NCI-H1694 (cell line): ENCODE measurements at places on chromosomes 6 and 20.

DNA sequence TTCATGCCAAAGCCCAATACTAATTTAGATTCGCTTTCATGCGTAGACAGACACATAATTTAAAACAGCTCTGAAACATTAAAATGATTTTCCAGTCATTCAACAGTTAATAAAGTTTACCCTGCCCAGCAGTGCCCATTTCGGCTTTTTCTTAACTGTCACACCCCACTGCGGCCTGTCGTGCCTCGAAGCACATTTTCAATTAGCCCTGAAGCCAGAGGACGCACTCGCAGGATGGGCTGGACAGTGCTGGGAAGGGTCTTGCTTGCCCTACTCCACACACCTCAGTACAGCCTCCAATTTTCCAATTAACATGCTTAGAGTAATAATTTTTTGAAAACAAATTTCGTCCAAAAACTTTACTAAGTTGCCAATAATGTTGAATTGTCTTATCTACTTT is 35.3 kb downstream of the TAF4 start:
- no peak for DNase-seq

- peak; percentile 22 for DNase-seq
Observed at GRCh38 chr6:148177589-148178233, 164.9 kb upstream of the SASH1 start.

GRCh38 chr20:22490287-22491193 is 93.8 kb downstream of the FOXA2 start:
- no peak for DNase-seq

DNA sequence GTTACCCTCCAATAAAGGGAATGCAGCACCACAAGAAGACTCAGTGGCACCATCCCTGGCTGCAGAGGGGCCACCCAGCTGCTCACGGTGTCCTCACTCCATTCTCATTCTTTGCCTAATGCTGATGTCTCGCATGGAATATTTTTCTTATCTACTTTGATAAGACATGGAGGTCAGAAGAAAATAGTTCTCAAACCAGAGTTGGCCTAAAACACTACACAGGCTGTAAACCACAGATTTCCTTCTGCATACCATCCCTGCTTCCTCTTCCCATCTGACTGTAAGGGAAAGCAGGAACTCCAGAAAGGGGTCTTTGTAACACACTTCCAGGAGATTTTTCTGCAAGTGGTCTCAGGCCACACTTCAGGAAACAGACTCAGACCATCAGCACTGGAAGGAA is 43.1 kb upstream of the CD93 start:
- no peak for DNase-seq

DNA sequence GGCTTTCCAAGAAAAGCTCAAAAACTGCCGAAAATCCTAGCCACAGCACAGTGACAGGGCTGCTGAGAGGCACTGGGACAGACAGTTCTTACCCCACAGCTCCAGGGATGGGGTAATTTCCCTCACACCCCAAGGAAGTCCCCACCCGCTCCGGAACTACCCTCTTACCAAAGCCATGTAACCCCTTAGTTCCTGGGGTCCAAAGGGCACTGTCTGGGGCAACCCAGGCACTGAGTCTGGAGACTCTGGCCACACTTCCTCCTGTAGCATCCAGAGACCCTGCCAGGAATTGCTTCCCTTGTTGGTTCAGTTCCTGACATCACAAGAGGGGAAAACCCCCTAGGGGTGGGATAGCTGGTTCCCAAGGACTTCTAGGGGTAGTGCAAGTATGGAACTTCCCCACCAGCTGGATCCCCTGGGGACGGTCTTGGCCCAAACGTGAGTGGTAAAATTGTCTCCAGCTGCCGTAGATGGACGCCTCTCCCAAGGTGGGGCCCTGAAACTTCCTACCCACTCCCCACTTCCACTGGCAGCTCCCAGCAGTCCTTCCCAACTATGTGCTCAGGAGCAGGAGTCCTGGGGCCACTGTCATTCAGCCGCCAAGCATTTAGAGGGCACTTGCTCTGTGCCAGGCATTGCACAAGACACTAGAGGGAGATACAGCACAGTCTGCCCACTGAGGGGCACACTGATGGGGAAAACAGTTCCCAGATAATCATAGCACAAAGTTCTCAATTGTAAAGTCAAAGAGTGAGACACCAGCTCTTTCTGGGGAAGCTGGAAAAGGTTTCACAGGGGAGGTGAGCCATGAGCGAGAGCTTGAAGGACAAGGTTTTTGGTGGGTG is 17.2 kb upstream of the HCK start:
- no peak for DNase-seq

DNA sequence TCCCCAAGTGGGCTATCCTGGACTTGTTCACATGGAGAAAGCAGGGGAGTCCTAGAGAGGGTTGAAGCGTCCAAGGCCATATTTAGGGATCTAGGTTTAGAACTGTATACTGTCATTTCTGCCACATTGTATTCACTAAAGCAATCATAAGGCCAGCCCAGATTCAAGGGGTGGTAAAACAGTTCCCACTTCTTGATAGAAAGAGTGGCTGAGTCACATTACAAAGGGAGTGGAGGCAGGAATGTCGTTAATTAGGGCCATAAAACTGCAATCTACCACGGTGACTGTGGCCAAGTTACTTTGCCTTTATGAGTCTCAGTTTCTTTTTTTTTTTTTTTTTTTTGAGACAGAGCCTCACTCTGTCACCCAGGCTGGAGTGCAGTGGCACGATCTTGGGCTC is 7.4 kb upstream of the UBR2 start:
- DNase-seq: no peak

DNA sequence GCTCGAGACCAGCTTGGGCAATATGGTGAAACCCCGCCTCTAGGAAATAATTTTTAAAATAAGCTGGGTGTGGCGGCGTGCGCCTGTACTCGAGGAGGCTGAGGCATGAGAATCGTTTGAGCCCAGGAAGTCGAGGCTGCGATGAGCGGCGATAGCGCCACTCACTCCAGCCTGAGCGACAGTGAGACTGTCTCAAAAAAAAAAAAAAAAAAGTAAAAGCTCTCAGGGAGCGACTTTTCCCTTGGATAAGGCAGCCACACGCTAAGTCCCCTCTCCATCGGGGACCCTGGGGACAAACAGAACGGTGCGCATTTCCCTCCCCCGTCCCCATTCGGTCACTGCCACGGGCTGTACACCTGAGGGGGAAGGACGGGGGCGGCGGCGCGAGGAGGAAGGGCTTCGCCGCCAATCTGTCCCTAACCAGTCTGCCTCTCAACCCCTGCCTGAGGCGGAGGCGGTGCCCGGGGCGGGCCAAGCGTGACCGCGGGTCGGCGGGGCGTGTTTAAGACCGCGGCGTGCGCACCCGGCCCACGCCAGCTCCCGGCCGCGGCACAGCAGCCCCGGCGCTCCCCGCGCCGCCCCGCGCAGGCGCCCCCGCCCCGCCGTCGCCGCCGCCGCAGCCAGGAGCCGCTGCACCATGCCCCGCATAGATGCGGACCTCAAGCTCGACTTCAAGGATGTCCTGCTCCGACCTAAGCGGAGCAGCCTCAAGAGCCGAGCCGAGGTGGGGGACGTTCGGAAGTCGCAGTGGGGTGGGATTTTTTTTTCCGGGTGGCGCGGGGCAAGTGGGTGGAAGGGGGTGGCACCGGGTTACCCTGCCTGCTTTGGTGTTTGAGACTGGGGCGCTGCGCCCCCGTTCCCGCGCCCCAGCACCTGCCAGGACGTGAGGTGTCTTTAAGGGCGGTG is at the start of gene GMPR:
GMPR (plus strand) TSS at position 531 of the 906 bp plus-strand sequence; CDS start at position 638, 107 bp downstream.
- no peak for DNase-seq

GRCh38 chr20:41956338-41957074 is 338.3 kb upstream of the CHD6 start:
- no peak for DNase-seq

DNA sequence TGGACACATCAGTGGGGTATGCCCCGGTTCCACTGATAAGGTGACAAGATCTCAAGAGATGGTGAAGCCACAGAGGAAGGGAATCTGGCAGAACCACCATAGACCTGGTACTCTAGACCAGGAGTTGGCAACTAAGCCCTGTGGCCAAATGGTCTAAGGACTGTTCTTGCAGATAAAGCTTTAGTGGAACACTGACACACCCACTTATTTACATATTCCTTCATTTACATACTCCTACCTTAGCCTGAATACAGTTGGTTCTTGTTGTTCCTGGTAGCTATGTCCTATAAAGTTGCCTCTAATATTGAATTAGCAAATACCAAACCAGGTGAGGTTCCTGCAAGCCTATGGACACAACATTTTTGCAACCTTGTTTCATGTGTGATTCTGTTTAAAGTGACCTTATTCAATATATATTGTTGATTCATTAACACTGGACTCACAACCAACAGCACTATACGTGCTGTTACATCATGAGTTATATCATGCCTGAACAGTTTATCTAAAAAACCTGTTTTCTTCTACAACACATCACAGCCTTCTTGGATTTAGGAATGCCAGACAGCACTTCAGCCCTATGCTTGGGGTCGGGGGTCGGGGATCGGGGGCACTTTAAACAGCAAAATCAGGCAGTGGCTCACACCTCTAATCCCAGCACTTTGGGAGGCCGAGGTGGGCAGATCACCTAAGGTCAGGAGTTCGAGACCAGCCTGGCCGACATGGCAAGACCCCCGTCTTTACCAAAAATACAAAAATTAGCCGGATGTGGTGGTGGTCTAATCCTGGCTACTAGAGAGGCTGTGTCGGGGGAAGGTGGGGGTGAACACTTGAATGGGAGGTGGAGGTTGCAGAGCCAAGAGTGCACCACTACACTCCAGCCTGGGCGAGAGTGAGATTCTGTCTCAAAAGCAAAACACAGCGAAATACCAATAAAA is 2.5 kb downstream of the CCDC167 start:
- DNase-seq: no peak

- no peak for DNase-seq
Observed at GRCh38 chr20:32159766-32160221, 47.7 kb downstream of the PLAGL2 start.

DNA sequence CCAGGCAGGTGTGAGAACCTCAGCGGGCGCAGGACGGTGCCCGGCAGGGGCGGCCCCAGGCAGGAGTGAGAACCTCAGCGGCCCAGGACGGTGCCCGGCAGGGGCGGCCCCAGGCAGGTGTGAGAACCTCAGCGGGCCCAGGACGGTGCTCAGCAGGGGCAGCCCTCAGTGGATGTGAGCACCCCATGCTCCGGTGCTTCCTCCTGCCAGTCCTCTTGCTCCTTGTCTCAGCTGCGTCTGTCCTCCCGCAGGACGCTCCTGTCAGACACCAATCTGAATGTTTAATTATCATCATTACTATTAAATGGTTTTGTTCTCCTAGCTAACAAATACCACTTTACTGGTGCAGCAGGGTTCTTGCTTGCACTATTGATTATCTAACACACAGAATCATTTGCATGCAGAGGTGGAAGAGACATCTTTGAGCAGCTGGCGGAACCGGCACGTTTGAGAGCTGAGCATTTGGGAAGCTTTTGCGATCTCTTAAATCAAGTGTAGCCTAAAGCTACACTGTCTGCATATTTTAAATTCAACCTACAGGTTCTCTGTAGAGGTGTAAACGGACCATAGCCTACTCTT is 39.4 kb upstream of the DACT2 start:
- DNase-seq: no peak

DNA sequence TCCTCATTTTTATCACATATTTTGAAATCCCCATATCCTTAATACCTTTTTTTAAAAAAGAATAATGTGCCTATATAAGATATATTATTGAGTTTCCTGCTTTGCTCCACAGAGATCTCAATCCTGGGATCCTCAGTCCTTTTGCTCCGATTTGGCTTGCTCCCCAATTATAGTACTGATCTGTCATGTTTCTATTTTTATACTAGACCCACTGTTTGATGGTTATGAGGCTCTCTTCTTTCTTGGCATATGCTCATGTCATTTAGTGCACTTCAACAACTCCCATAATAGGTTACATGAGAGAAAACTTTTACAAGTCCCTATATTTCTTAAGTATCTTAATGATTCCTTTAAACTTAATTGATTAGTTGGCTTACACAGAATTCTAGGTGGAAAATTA is 958.5 kb upstream of the EPHA7 start:
- no peak for DNase-seq

DNA sequence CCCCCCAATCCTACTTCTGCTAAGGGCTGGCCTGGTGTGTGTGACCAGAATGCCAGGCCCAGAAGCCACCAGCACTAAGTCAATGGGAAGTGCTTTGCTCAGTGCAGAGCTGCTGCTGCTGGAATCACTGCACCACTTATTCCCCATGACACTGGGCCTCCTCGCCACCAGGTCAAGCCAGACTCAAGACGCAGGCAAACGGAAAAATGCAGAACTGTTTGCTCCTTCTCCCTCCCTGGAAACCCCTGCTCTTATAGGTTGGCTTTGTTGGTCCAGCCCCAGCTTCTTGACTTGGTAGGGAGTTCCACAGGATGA is 121.9 kb downstream of the PHACTR3 start:
- DNase-seq: no peak

- no peak for DNase-seq
Observed at GRCh38 chr20:42346189-42347170, 728.3 kb upstream of the CHD6 start.

GRCh38 chr20:57676589-57677583 is 32.9 kb downstream of the PMEPA1 start:
- no peak for DNase-seq

- DNase-seq: no peak
Observed at GRCh38 chr20:41179961-41180360, 42.6 kb downstream of the PLCG1 start.

GRCh38 chr20:50399917-50400704 is 110.1 kb upstream of the PTPN1 start:
- DNase-seq: no peak

- no peak for DNase-seq
Observed at GRCh38 chr6:36957773-36958271, 3.3 kb downstream of the PI16 start.

- no peak for DNase-seq
Observed at GRCh38 chr6:137768935-137769334, 98.1 kb upstream of the TNFAIP3 start.

DNA sequence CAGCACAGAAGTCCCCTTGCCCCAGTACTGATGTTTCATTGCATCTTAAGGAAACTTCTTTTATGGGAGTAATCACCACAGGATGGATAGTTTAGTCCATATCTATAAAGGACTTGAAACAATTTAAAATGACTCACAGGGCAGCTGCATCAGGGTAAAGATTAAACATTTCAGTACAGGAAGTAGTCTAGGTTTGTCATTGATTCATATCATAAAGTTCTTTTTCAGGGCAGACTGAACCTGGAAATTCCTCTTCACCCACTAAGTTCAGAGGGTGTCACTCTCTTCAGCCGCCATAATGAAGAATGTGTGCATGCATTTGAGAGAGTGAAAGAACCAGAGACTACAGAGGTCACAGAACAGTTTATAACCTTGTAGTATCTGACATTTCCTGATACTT is 296.3 kb upstream of the JAG1 start:
- DNase-seq: no peak

- DNase-seq: no peak
Observed at GRCh38 chr6:148649454-148649963, 97.3 kb upstream of the UST start.

- no peak for DNase-seq
Observed at GRCh38 chr6:134307870-134308269, 10.0 kb downstream of the SGK1 start.

- peak; percentile 54 for DNase-seq
Observed at GRCh38 chr6:41367700-41368099, 32.3 kb downstream of the NCR2 start.
